ENCODE measurements at places on chromosomes 6 and 20. TPM values are rescaled to one million over a fixed set of nuclear protein-coding genes. Genes with fewer than 3 reads are reported as not detected.

The C6orf58 gene
- total RNA-seq, result not detected

The MAP7 gene
- total RNA-seq, result 1.1 TPM

The MPIG6B gene
- not detected for total RNA-seq

The CCN5 gene
- not detected for total RNA-seq

The F13A1 gene
- not detected for total RNA-seq
